ENCODE measurements at places on chromosomes 5 and 9.

- DNase-seq = no peak
Measured at GRCh38 chr5:123813937-123814624, 302.1 kb downstream of the CSNK1G3 start.

DNA sequence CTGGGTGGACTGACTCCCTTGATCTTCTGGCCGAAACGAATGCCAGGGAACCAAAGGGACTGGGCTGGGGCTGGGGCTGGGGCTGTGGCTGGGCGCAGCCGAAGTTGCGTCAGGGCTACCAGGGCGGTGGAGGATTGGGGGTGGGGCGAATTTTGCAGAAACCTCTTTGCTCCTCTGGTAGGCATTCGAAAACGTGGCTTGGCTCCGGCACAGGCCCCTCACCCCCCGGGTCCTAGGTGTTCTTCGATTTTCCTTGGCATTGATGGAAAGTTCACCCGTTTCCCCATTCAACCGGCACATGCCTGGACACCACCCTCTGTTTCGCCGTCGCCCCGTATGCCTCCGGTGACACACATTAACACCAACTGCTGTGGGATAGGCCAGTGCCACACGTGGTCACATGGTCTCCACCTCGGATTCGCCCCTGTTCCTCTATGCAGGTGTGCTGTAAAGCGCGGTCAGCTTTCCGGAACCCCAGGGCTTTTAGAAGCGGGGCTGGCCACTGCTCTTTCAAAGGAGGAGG, 477.1 kb downstream of the SPATA31A7 start:
- no peak for DNase-seq

DNA sequence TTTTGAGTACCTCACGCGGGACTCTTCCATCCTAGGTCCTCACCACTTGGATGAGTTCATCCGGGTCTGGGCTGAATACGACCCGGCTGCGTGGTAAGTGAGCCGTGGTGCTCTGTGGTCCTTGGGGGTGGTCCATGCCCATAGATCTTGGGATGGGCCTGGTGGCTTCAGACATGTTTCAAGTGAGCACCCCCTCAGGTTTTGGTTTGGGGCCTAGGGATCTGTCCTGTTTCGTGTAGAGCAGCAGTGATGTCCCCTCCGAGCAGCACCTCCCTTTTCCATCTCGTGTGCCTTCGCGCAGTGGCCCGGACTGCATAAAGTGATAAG, 218.9 kb downstream of the CACNA1B start:
- DNase-seq = no peak

- DNase-seq = no peak
Measured at GRCh38 chr5:119951330-119951934, 322.1 kb downstream of the FAM170A start.

DNA sequence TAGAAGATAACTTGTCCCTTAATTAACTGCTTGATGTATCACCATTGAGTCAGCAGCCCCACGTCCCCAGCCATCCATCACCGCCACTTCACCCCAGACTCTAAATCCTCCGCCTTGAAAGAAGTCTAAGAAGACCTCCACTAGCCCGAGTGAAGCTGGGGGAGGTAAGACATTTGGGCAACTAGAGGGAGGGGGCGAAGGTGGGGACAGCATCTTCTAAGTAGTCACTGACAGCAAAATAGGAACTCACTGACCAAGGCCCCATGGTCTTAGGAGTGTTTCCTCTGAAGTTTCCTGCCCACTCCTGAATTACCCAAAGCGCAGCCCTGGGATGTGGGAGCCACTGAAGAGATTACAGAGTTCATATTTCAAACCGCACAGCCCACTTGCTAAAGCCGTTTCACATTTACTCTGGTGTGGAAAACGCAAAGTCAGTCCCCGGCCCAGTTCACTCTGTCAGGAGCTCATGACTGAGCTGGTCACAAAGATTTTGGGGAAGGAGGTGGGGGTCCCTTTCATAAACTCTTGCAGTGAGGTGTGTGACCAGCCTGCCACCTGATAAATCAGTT, 107.4 kb downstream of the LHFPL2 start:
- DNase-seq = no peak

- peak; percentile 8 for DNase-seq
Measured at GRCh38 chr9:69759021-69759420, 790 bp downstream of the PTAR1 start.

- no peak for DNase-seq
Measured at GRCh38 chr9:108039493-108039892, 549.9 kb upstream of the KLF4 start.

DNA sequence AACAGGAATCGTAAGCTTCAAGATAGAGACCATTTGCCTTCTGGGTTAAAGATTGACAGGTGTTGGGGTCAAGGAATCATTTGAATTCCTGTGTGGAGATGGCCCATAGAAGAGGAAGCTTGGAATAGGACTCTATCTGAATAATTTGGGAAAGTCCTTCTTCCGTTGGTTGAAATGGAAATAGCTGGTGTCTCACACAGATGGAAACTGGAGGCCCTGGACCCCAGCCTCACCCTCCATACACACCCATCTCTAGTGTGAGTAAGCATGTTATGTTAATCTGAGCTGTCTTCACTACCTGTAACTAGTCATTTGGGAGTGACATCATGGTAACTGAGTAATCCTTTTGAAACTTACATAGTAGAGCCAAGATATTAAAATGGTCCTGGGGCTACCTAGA, 184.4 kb downstream of the CD180 start:
- DNase-seq = no peak

GRCh38 chr5:1432296-1432695, 12.9 kb downstream of the SLC6A3 start:
- no peak for DNase-seq

GRCh38 chr9:36835271-36835996, 198.6 kb downstream of the PAX5 start:
- DNase-seq = no peak

DNA sequence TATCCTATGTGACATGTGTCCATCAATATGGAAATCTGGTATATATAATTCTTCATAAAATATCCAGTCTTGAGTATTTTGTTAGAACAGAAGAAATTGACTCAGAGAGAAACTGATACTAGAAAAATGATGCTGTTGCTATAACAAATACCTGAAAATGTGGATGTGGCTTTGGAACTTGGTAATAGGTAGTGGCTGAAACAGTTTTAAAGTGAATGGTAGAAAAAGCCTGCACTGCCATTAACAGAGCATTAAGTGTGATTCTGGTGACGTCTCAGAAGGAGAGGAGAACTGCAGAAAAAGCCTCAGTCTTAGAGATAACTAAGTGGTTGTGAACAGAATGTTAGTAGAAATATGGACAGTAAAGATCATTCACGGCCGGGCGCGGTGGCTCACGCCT, 634.9 kb upstream of the ZNF608 start:
- no peak for DNase-seq

DNA sequence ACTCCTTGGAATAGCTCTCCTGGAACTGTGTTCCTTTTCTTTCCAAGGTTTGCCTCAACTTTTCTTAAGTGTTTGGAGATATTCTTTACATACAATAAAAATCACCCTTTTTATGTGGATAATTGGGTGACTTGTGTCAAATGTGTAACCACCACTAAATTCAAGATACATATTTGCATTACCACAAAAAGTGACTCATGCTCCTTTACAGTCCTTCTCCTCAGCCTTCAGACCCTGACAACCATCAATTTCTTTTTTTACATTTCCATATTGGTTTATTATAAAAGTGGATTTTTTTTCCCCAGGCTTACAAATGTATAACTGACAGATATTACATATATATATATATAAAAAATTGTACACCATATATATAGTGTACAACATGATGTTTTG, 372.0 kb upstream of the KCNN2 start:
- no peak for DNase-seq

GRCh38 chr5:39608024-39608423, 183.2 kb upstream of the DAB2 start:
- no peak for DNase-seq

GRCh38 chr5:101679816-101680215, 616.3 kb downstream of the SLCO4C1 start:
- DNase-seq = no peak

DNA sequence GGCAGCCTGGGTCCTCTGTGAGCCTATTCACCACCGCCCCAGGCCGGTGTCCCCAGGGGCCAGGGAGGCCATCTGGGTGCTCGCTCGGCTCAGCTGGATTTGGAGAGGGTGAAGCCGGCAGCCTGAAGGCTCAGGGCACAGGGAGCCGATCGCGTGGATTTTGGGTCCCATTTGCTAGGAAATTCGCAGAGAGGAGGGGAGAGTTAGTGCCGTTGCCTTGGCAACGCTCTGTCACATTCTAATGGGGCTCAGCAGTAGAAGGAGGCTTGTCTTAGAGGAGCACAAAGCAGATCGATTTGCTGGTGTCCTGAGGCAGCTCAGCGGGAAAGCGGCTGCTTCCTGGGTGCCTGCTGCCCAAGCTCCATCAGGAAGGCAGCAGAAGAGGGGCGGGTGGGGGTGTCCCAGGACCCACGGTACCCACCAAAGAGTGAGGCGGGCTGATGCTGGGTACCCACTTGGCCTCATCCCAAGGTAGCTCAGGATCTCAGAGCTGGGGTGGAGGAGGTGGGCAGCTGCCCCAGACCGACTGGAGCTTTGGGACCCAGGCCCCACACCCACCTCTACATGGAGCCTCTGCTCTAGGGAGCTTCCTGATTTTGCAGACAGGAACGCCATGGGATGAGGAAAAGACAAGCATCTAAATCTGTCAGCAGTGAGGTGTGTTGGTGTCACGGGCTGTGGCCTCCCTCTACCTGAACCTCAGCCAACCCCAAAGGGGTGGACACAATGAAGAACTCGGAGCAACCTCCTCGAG, 17.1 kb upstream of the OLFM1 start:
- DNase-seq = no peak

DNA sequence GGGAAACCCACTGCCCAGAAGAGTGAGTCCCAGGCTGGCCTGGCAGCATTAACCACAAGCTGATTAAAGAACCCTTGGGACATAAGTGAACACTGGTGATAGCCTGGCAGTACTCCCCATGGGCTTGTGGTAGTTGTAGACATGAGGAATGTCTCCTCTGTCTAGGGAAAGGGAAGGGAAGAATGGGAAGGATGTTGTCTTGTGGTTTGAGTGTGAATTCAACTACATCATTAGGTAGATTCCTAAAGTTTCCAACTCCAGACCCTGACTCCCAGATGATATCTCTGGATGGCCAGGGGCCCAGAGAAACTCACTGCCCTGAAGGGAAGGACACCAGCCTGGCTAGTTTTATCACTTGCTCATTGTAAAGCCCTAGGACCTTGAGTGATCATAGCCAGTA, 1012.4 kb upstream of the COX7C start:
- no peak for DNase-seq

DNA sequence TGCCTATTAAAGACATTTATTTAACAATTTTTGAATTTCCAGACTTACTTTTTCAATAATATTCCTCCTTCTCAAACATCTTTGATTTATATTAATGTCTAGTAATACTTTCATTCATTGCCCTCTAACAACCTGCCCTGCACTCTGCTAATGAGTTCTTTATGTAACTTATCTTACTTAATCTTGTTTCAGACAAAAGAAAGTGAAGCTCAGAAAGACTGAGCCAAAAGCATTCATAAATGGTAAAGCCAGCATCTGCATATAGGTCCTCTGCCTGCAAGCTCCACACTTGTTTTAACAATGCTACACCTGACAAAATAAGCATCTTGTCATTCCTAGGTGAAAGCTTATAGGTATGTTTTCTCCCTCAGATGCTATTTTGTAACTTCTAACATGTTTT, 2.4 kb upstream of the TNPO1 start:
- DNase-seq = no peak

All from brain microvascular endothelial cell (primary cell).